Purkinje cell (primary cell): ENCODE measurements at places on chromosomes 12 and 14. TPM values are rescaled to one million over a fixed set of nuclear protein-coding genes. Genes with fewer than 3 reads are reported as not detected.

Gene INSM2
- polyA plus RNA-seq: 3.4 and 5.3 TPM in 2 replicates

Gene KNTC1
- polyA plus RNA-seq: 1.8 and 4.5 TPM in 2 replicates

Gene TAS2R50
- not detected in 2 replicates for polyA plus RNA-seq

Gene POTEG
- polyA plus RNA-seq: not detected in 2 replicates

Gene PTPRR
- 942 and 977 TPM in 2 replicates for polyA plus RNA-seq

Gene TMEM30B
- not detected in 2 replicates for polyA plus RNA-seq

Gene FAM222A
- 45.3 and 72.9 TPM in 2 replicates for polyA plus RNA-seq

Gene ARMH4
- polyA plus RNA-seq: 177 and 182 TPM in 2 replicates

Gene C1S
- polyA plus RNA-seq: 9.1 and 16.7 TPM in 2 replicates

Gene RNASE4
- 2.5 TPM in 1 of 2 replicates, not detected in the other for polyA plus RNA-seq

Gene PTGR2
- 6.4 and 12.1 TPM in 2 replicates for polyA plus RNA-seq

Gene HOTAIR
- polyA plus RNA-seq: not detected in 2 replicates

Gene POLR3B
- 12.7 and 13.2 TPM in 2 replicates for polyA plus RNA-seq

Gene CCND2
- 98.9 and 110 TPM in 2 replicates for polyA plus RNA-seq

Gene SLC11A2
- 38.0 and 52.9 TPM in 2 replicates for polyA plus RNA-seq

Gene SERPINA9
- polyA plus RNA-seq: not detected in 2 replicates

Gene PRMT5
- 26.1 and 29.9 TPM in 2 replicates for polyA plus RNA-seq

Gene TAS2R30
- polyA plus RNA-seq: 0.32 and 0.52 TPM in 2 replicates
